ENCODE measurements at places on chromosomes 12 and 14.

DNA sequence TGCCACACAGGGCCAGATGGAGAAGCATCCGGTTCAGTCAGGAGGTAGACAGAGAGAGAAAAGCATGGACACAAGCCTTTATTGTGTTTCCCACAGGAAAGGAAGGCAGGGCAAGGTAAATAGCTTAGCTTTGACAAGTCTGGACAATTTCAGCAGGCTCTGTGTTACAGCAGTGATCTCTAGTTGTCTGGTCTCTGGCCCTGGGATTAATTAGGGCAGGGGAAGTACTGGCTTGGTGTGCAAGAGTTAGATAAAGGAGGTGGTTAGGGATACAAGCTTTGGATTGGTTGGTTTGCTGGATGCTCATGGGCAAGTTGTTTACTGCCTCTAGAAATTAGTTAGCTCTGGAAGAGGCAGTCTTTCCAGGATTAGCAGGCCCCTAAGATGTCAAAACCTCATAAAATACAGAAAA is 15.1 kb upstream of the NGDN start:
- no peak for DNase-seq

- DNase-seq, result no peak
These were observed 72.8 kb upstream of the ARHGAP5 start for GRCh38 chr14:32004300-32004699.

DNA sequence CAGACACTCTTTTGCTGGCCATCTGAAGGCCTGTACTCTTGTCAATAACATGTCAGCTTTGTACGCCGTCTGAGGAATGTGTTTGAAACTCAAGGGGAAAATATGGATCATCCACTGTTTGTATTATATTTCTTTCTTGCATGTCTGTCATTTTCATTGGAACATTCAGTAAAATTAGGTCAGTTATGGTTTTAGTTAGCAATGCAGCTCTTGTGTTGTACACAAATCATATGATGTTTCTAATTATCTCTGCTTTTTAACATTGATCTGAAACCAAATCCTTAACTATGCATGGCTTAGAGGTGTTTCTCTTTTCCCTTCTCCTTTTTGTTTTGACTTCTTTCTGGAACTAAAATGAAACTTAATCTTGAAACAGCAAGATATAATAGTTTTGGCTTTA is 333.6 kb upstream of the PRICKLE1 start:
- DNase-seq, result no peak

DNA sequence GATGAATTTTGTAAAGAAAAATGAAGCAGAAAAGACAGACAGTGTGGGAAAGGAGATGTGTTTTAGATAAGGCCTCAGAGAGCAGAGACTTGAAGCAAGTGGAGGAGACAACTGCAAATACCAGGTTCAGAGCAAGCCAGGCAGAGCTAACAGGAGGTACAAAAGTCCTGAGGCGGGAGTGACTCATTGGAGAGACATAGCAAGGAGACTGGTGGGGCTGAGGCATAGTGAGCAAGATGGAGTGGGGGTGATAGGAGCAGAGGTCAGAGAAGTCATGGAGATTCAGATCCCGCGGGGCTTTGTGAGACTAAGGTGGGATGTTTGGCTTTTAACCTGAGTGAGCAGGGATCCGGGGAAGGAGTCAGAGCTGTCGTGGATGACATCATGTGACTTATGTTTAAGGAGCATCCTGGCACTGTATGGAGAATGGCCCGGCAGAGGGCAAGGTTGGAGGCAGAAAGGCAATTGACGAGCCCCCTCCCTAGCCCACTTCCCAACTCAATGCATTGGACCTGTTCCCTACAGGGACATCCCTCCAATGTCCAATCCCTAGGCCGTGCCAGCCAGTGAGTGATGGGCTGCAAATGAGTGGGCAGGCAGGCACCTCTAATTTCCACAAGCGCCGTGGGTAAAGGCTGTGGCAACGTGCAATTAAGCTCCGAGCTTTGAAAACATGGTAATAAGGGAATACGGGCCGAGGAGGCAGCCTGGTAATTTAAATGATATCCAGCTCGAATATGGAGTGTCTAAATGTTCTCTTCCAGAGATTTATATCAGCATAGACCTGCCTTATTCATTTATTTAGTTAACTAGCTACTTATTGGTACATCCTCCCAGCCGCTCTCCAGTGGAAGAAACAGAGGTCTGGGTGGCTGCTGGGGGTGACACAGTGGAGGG is 206.8 kb upstream of the LHX5 start:
- DNase-seq, result no peak

- no peak for DNase-seq
These were observed 7.1 kb downstream of the ABCC9 start for GRCh38 chr12:21934173-21934572.

DNA sequence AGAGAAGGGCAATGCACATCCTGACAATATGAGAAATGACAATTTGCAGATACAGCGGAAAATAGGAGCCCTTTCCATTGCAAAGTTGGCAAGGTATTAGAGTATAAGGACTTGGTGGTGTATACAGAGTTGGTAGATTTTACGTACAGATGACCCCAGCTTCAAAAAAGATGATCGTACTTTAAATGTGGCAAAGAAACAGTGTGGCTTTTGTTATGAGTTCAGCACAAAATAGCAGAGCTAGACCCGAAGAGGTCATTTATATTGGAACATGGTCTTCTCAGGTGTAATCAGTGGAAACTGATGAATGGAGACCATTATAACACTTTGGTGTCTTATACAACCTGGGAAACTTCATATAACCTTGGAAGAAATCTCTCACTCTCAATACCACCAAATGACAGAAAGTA is 2.3 kb downstream of the CLEC2B start:
- DNase-seq, result no peak

- no peak for DNase-seq
These were observed 9.2 kb downstream of the ZNF219 start for GRCh38 chr14:21089271-21089670.

DNA sequence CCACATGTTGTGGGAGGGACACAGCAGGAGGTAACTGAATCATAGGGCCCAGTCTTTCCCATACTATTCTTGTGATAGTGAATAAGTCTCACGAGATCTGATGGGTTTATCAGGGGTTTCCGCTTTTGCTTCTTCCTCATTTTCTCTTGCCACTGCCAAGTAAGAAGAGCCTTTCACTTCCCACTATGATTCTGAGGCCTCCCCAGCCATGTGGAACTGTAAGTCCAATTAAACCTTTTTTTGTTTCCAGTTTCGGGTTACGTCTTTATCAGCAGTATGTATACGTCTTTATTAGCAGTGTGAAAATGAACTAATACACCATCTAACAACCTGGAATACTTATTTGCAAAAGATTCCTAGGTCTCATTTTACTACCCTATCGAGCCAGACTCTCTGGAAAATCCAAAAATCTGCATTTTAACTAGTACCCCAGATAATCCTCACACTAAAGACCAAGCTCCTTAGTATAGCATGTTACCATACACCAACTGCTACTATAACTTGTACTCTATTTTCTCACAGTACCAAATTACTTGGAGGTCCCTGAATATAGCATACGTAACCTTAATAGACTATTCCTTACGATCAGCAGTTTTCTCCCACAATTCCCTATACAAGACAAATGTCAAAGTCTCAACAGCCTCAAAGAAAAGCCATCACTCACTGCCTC is 11.5 kb downstream of the GTF2A1 start:
- no peak for DNase-seq

GRCh38 chr12:117622087-117622486 is 260.7 kb upstream of the NOS1 start:
- DNase-seq, result no peak

- no peak for DNase-seq
These were observed 41.3 kb upstream of the OR6J1 start for GRCh38 chr14:22685467-22685866.

DNA sequence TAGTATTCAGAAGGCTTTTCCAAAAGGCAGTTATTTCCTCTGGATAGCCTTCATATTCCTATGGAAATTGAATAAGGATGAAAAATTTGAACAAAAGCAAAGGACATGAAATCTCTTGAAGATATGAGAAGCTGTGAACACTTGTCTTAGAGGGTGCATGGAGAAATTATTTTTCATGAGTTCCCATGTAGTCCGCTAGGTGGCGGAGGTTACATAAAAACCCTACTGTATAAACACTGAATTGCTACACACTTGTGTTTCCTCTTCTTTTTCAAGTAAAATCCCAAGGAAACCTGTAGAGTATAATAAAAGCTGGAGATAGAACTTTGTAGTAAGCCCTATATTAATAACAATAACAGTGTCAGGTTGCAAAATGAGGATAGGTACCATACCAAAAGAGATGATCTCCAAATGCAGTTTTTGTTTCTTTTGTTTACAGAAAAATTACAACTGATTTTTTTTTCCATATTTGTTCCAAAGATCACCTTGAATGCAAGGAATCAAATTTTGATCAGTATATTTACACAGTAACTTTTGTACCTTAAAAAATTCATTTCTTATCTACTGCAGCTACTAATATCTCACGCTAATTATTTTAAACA is 37.8 kb upstream of the OR4E1 start:
- peak; percentile 17 for DNase-seq

DNA sequence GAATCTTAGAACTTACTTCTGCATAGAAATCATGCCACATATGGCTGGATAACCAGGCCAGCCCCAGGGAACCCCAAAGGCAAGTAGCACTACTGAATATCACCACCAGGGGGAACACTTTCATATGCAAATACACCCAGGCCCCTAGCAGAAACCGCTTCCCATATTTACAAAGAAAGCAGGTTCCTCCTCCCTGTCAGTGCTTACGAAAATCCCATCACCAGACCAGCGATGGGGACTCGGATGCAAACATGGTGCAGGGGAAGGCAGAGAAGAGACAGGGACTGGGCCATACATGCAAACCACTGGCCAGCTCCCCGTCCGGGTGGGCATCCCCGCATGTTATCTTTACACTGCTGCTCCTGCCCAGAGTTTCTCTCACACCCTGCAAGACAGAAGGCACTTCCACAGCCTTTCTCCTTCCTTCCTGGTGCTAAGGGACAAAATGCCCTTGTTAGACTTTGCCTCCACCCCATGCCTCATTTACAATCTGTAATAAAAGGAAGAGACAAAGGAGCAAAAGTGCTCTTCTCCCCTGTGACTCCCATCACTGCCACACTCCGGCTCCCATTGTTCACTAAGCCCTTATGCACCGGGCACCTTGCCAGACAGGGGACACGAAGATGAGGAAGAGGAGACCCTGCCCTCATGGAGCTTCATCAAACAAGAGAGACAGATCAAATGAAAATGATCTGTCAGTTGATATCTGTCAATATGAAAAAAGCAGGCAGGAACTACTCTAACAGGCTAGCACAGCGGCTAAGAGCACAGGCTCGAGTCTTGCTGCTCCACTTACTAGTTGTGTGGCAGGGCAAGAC is 62.3 kb downstream of the PTPN21 start:
- peak; percentile 65 for DNase-seq

GRCh38 chr14:69827560-69827959 is 30.5 kb upstream of the SLC10A1 start:
- DNase-seq, result no peak

GRCh38 chr14:61130512-61131260 is 149.6 kb downstream of the SLC38A6 start:
- DNase-seq, result no peak

DNA sequence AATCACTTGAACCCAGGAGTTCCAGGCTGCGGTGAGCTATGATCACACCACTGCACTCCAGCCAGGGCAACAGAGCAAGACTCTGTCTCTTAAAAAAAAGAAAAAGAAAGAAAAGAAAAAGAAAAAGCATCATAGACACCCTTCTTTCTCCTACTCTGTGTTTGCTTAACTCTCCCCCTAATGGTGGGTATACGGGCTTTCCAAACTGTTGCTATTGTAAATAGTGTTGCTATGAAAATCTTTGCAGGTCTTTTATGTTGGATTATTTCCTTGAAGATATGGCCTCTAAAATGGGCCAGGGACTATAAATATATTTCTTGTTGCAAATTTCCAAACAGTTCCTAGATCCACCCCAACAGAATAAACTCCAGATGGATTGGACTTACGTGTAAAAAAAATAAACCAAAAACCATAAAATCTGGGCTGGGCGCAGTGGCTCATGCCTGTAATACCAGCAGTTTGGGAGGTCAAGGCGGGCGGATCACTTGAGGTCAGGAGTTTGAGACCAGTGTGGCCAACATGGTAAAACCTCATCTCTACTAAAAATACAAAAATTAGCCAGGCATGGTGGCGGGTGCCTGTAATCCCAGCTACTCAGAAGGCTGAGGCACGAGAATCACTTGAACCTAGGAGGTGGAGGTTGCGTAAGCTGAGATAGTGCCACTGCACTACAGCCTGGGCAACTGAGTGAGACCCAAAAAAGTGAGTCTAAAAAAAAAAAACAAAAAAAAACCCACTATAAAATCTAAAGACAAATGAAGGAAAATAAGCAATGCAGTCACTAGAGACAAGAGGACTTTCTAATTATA is 25.9 kb downstream of the NFKBIA start:
- no peak for DNase-seq

All from putamen (tissue), 1 donor.